ENCODE measurements at places on chromosomes 6 and 20.

- DNase-seq = no peak
Measured at GRCh38 chr6:131803007-131803769, 4.6 kb upstream of the ENPP1 start.

DNA sequence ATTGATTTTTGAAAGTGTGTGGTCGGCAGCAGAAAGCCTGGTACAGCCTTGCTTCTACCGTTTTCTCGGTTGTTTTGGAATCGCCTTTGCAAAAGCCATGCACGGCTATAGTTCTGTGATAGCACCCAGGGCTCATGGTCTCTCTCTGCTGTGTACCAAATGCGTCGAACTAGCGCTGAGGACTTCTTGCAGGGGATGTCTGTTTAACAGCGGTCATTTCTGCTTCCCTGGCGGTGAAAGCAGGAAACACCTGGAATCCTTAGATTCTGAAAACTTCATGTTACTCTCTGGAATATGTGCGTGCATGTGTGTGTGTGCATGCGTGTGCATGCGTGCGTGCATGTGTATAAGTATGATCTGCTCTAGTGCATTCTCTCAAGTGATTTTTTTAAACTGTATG is 26.1 kb upstream of the GCNT2 start:
- DNase-seq = no peak

DNA sequence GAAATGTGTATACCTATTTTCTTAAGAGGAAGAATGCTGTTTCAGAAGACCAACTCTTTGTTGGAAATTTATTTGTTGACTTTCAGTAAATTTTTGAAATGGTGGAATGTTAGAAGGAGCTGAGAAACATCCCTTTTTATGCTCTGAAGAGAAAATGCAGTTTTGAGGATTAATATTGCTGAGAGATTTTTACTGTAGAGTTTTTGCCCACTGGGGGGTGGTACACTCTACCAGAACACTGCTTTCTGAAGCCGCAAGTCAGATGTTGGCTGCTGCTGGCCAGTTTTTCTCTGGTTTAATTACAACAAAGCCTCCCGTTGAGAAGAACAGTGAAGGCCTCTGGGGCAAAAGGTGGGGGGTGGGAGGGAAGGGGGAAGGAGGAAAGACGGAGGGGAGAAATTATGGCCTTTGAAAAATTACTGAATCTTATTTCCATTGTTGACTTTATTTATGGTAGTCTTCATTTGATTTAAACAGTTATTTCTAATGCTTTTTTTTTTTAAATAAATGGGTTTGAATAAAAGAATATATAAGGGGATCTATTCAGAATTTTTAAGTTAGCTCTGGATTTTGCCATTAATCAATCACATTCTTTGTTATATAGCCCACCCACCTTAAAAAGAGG is 3.0 kb downstream of the FLRT3 start:
- DNase-seq = no peak

- DNase-seq = no peak
Measured at GRCh38 chr6:137028912-137029311, 15.9 kb downstream of the IL20RA start.

DNA sequence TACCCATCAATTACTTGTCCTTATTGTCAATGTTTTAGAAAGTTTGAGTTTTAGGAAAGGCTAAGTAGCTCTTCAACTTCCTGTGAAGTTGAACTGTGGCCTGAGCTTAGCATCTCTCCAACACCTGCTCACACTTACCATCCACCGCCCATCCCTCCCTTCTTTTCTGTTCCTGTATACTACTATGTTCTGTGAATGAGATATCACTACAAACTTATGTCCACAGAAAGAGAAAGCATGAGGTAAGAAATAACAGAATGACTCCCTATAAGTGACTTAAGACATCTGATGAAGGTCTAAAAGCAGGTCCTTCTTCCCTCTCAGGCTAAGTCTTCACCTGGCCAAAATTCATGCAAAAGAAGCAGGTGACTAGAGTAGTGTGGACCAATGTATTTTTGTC is 246.3 kb upstream of the PREP start:
- no peak for DNase-seq

Measured in stimulated activated CD8-positive, alpha-beta memory T cell treated with anti-CD3 and anti-CD28 coated beads, Interleukin-12 subunit alpha, Interleukin-12 subunit beta, amount 100 ng/mL, for 1 hour (primary cell).